ENCODE measurements at places on chromosomes 7 and 10.

DNA sequence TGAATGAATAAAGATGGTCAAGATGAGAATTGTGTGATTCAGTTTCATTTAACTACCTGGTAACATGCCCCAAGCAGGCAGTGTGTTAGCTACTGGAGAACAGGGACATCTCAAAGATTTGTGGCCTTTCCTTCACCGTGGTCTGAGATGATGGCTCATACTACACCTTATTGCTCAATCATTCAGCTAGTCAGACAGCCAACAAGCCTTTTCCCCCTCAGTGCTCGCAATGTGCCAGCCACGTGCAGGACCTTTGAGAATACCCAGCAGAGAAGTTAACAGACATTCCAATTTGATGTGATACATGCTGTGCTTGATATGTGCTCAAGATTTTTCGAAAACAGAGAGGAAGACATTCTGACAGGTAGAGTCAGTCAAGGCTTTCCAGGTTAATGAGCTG lies 562.8 kb downstream of the SUGCT start:
- DNase-seq = no peak

- DNase-seq = no peak
Measured at GRCh38 chr10:26486304-26486703, 48.2 kb downstream of the APBB1IP start.

DNA sequence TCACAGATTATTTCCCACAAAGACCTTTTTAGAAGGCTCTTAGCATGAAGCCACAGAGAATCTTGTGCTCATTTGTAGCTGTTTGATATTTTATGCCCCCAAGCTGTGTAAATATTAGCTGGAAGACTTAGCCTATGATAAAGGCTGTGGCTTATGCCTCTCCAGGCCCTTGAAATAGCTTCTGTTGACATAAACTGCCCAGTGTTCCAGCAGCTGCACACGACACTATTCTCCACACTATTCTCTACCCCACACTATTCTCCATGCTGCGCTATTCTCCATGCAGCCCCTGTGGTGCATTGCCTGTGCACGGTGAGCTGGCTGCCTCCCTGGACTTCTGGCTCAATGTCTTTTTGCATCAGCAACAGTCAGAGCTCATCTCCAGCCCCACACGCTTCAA lies 13.1 kb downstream of the DDC start:
- no peak for DNase-seq

GRCh38 chr7:47953822-47954221 lies 5.6 kb upstream of the PKD1L1 start:
- DNase-seq = no peak

DNA sequence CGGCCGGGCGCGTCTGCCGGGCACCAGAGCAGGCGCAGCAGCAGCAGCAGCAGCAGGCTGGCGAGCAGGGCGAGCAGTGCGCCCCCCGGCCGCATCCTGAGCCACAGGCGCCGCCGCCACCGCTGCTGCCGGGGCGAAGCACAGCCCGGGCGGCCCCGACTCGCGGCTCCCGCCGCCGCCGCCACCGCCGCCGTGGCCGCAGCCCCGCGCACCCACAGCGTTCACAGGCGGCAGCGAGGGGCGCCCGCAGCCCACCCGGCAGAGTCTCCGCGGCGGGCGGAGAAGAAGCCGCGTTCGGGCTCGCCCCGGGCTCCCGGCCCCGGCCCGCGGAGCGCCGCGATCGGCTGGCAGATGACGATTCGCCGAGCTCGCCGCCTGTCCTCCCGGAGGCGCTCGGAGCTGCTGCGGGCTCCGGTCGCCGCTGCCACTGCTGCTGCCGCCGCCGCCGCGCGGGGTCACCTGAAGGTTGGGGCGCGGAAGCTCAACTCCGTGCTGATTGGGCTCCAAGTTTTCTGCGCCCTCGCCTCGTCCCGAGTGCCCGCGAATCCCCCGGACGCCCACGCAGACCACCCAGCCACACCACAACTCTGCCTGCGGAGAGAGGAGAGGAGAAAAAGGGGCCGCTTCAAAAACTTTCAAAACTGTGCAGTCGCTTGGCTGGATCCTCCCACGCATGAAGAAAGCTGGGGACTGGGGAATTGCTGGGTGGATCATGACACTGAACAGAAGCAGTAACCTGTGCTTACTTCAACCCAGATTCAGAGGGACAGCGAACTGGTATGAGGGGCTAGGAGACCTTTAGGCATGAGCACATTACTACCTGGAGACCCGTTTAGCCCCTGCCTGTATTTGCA lies at the start of gene ST8SIA6:
TSS of gene ST8SIA6 (minus strand) at position 435 of the 854 bp plus-strand sequence. CDS start at position 95, 340 bp downstream.
- DNase-seq = peak; percentile 54

DNA sequence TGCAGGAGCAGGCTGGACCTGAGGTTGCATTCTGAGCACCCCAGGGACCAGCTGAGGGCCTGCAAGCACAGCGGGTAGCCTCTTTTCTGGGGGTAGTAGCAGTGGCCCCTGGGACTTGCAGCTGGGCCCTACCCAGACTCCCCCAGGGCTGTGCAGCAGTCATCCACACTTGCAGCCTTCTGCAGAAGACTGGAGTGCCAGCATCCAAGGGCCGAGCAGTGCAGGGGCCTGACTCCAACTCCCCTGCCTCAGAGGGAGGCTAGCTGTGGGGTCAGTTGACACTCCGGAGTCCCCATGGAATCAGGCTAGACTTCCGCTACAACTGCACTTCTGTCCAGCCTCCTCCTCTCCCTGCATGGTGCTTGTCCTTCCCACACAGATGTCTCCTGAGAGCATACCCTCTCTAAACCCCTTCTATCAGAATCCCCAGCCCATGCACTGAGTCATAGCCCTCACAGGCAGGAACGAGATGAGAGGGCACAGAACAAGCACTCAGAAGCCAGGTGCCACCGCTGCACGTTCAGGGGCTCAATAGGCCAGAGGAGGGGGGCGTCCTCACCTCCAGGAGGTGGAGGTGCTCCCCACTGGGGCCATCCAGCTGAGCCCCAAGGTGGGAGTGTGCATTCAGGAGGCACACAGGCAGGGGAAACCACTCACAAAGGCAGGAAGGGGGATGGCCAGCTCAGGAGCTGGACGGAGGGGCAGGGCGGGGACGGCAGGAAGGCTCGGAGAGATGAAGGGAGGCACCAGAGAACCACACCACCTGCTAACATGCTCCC lies 7.5 kb downstream of the RASGEF1A start:
- no peak for DNase-seq

DNA sequence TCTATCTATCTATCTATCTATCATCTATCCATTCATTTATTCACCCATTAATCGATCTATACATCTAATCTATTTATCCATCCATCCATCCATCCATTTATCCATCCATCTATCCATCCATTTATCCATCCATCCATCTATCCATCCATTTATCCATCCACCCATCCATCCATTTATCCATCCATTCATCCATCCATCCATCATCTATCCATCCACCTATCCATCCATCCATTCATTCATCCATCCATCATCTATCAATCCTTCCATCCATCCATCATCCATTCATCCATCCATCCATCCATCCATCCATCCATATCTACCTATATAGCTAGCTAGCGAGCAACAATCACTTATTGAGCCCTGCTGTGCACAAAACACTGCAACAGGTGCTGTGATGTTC lies 953.1 kb upstream of the ZNF722 start:
- DNase-seq = no peak

DNA sequence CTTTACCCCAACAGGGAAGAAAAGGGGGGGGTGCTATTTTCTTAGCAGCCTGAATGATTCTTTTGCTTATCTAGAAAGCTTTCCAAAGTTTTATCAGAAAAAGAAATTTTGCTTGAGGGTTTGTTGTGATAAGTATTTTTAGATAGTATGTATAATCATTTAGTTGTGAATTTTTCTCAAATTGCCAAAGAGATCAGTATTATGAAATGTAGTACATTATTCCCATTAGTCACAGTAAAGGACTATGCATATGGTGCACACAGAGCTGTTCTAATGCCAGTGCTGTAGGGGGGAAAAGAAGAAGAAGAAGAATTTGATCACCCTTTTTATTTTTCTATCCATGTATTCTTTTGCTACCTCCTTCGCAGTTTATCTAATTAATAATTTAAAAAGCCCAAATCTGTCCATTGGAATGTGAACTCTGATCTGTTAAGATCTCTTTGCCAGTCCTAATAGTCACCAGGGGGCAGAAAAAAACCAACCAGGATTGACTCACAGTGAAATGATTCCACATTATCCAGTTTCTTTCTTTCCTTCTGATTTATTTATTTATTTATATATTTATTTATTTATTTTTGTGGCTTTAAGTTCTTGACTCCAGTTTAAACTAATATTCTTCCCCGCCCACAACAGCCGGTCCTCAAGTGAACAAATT lies 4.7 kb downstream of the RBM20 start:
- no peak for DNase-seq

DNA sequence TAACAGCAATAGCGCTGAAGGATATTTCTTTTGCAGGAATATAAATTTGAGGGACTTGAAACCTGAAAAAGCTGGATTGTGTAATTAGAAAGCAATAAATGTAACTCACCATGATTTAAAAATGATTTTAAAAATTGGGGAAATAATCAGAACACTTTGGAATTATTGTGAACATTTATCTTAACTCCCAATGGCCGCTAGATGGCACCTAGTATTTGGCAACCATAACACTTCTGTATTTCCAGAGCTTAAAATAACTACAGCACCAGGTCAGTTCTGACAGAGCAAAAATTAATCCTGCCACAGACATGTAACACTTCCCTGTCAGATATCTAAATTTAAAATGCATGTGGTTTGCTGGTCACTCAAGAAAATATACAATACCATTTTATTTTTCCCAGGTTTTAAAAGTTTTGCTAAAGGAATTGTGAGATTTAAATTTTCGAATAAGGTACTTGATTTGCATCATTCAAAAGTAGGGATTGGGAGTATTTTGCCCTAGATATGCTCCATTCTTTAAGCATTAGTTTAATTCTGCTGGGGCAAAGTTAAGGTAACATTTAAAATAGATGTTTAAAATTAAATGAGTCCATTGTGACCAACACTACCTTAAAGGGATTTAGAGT lies 144.5 kb downstream of the PPP1R3A start:
- DNase-seq = no peak

- DNase-seq = no peak
Measured at GRCh38 chr7:116145245-116145852, 65.0 kb upstream of the TES start.

DNA sequence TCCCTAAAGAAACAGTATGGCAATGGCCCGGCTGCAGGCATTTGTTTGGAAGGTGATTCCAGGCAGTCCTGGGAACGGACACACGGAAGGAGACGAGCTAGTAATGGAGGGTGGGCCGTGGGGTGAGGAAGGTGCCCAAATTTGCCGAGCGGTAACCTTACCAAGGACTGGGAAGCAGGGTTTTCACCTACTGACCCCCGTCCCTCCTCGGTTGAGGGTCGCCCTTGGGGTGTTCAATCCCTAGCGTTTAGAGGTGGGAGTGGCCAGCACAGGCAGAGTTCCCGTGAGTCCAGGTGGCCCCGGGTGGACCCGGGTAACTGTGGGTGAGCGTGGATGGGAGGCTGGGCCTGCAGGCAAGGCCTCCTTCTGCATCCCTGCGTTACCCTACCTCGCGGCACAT lies 198.8 kb downstream of the TCERG1L start:
- DNase-seq = no peak

DNA sequence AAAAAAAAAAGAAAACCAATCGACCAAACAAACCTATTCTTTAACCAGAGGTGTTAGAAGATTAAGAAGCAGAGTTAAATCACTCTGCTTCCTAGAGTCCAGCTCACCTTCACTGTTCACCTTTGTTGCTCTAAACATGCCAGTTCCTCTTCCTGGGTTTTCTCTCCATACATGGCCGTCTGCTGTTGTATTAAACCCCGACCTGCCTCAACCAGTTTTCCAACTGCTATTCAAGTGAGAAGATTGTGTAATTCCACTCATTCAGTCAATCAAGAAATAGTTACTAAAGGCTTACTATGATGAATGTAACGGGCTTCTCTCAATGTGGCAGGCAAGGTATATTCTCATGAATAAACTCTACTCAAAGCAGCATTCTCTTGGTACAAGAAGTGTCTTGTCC lies 8.8 kb downstream of the AASS start:
- no peak for DNase-seq

- no peak for DNase-seq
Measured at GRCh38 chr10:43921478-43921877, 272.8 kb upstream of the ZNF32 start.

GRCh38 chr10:112535531-112535951 lies 88.5 kb downstream of the VTI1A start:
- no peak for DNase-seq

- DNase-seq = no peak
Measured at GRCh38 chr7:32147546-32148268, 77.5 kb upstream of the PDE1C start.

DNA sequence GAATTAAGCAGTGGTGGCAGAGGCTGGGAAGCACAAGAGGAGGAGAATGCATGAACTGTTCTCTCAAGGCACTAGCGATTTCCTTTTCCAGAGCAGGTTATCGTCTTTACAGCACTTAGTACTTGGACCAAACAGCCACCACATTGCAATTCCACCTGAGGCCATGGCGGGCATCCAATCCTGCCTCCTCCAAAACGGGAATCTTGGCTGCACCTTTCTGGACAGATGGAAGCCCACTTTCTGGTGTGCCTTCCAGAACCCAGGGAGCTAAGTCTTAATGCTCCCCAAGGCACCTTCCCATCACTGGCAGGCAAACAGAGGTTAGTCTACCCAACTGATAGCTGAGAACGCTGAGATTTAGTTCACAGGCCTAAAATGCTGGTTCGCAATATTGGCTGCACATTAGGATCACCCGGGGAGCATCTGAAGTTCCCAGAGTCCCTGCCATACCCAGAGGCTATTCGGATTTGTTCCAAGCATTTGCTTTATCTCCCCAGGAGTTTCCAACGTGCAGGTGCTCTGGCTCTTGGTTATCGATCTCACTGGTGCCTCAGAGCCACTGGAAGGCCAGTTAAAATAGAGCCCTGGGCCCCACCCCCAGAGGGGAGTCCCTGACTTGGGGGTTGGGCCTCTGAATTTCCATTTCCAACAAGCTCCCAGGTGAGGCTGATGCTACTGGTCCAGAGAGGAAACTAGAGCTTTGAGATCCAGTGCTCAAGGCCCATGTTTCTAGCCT lies 62.2 kb downstream of the KCNMA1 start:
- no peak for DNase-seq

DNA sequence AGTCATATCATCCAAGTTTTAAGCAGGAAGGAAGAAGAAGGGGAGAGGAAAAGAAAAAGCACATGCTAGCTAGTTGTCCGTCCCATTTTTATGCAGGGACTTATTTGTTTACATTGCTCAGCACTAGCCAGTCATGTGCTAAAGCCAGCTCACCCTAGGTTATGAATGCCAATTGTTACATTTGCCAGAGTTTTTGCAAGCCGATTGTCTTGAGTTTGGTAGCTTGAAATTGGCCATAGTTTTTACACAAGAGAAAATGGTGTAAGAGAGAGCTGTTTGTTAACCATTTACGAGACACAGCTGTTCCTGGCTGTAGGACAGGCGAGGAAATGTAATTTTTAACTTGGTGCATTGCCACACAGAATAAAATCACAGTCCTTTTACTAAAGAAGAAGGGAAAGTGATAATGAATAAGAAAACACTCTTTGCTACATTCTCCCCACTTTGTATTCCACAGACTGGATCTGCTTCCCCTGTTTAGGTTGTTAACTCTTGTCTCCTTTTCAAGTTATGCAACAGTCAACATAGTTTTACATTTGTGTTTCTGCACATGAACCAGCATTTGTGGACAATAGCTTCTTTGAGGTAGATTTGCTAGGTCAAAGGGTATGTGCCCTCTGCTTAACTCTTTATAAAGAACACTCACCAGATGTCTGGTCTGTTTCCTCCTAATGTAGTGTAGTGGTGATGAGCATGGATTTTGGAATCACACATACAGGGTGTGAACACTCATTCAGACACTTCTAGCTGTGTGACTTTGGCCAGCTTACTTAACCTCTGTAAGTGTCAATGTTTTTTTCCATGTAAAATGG lies 357.2 kb downstream of the LRMDA start:
- no peak for DNase-seq
